SJSA1 (cell line): ENCODE measurements at places on chromosomes 5 and 9.

- DNase-seq = no peak
Measured at GRCh38 chr9:133843751-133844397, 105.7 kb upstream of the SARDH start.

GRCh38 chr5:9869616-9870288 lies 239.6 kb upstream of the TAS2R1 start:
- no peak for DNase-seq

DNA sequence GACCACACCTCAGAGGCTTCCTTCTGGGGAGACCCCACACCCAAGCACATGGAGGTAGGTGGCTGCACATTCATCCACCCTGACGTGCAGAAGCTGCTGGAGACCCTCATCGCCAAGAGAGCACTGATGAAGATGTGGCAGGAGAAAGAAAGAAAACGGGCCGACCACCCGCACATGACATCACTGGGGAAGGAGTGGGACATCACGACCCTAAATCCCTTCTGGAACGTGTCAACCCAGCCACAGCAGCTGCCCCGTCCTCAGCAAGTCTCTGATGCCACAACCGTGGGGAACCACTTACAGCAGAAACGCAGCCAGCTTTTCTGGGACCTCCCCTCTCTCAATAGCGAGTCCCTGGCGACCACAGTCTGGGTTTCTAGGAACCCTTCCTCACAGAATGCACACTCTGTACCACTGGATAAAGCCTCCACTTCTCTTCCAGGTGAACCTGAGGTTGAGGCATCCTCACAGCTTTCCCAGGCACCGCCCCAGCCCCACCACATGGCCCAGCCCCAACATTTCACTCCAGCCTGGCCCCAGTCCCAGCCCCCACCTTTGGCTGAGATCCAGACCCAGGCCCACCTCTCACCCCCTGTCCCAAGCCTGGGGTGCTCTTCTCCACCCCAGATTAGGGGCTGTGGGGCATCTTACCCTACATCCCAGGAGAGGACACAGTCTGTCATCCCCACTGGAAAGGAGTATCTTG lies 3.0 kb downstream of the SPATA31E1 start:
- no peak for DNase-seq

DNA sequence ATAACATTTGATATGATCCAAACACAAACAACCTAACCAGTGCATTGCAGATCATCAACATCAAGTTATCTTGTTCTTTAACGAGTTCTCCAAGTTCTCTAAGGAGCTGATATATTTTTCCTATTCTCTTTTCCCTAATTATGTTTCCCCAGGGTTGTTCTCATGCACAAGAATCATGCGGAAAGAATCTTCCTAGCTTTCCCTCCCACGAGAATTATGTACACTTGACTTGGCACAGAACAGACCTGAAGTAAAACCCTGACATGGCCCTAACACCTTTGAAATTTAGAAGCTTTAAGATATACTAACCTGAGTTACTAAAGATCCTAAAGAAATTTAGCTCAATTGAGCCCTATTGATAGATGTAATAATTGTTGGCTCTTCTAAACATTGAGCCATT lies 110.7 kb upstream of the FST start:
- no peak for DNase-seq

GRCh38 chr5:27216367-27216950 lies 178.1 kb upstream of the CDH9 start:
- no peak for DNase-seq

GRCh38 chr5:69378376-69378775 lies 8.8 kb downstream of the RAD17 start:
- DNase-seq = no peak

DNA sequence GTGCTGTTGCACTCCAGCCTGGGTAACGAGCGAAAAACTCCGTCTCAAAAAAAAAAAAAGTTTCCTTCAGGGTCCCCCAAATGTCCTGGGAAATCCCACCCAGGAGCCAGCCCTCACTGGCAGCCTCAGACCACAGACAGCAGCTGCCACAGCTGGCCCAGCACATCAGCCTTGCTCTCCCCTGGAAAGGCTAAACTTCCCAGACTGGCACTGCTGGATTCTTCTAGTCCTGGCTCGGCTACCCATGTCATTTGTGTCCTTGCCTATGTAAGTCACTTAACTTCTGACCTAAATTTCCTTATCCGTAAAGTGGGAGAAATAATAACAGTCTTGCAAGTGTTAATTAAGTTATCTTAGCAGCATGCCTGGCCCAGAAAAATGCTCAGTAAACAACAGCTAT lies 8.6 kb upstream of the PRRC2B start:
- no peak for DNase-seq

GRCh38 chr5:152869971-152870370 lies 464.9 kb upstream of the NMUR2 start:
- DNase-seq = no peak

GRCh38 chr5:34551911-34552433 lies 104.2 kb upstream of the RAI14 start:
- DNase-seq = no peak

DNA sequence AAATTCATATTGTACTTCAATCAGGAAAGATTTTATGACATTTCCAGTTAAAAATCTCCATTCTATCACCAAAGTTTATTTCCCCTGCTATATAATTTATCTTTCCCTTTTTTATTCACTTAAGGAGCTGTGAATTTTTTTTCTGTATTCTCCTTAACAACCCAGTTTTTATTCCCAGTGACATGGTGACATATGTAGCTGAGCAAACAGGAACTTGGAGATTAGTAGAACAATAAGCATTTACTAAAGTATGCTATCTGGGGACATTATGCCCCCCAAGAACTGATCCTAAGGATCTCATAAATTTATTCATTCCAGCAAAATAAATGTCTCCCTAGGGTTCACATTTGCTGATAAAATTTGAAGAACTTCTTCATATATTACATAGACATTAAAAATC lies 1044.0 kb upstream of the CDH6 start:
- DNase-seq = no peak

DNA sequence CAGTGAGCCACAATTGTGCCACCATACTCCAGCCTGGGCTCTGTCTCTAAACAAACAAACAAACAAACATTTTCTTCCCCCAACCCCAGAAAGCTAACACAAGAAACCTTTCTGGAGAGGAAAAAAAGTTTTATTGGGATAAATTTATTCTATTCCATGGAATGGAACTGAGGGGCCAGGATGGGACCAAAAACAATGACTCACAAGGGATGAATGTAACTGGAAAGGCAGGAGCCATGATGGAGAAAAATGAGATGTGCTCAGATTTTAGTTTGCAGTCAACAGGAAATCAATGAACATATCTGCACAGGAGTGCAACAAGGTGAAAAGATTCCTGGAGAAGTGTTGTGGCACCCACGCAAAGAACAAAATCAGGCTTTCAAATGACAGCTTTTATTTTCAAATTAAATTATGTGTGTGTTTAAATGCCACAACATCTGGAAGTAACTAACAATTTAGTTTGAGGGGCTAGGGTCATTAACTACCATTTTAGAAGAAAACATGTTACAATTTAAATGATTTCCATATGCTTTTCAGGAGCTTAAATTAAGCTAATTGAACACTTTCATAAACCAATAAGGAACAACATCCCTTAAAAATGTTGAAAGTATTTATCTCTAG lies 208.6 kb downstream of the TSSK1B start:
- no peak for DNase-seq

- DNase-seq = peak; percentile 66
Measured at GRCh38 chr9:129166623-129167557, 11.2 kb downstream of the IER5L start.

GRCh38 chr5:69374911-69375446 lies 5.4 kb downstream of the RAD17 start:
- no peak for DNase-seq

DNA sequence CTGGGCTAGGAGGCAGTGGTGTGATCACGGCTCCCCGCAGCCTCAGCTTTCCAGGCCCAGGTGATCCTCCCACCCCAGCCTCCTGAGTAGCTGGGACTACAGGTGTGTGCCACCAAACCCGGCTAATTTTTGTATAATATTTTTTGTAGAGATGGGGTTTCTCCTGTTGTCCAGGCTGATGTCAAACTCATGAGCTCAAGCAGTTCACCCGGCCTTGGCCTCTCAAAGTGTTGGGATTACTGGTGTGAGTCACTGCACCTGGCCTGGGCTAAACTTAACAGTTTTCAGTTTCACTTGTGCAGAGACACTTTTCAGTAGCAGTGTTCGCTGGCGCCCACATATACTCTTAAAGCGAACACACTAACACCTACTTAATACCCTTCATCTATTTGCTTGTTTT lies 205.6 kb upstream of the ZNF608 start:
- no peak for DNase-seq

DNA sequence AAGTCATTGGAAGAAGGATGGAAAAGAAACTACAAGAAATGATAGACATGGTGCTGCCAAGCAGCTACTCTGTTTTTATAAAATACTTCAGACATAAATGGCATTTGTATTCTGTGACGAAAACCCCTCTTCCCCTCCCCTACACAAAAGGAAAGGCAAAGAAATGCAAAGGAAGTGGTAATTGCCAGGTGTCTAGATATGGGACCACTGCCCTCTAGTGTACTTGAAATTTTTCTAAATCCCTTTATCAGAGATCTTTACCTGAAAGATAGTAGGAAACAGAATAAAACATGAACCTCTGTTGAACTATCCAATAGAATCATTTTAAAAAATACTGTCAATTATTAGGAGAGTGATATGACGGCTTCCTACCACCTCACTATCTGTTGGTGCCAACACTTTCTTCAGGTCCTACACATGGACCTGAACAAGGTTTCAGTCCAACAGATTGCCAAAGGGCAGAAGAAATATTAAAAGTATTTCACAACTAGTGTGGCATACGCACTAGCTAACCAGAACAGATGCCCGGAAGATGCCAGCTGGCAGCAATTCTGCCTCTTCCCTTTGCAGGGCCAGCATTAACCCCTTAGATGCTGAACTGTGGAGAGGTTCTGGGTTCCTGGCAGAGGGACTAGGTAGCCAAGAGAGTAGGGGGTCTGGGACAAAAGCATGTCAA lies 104.1 kb downstream of the TSSK1B start:
- DNase-seq = peak; percentile 66

- no peak for DNase-seq
Measured at GRCh38 chr9:98930792-98931191, 12.9 kb upstream of the COL15A1 start.

DNA sequence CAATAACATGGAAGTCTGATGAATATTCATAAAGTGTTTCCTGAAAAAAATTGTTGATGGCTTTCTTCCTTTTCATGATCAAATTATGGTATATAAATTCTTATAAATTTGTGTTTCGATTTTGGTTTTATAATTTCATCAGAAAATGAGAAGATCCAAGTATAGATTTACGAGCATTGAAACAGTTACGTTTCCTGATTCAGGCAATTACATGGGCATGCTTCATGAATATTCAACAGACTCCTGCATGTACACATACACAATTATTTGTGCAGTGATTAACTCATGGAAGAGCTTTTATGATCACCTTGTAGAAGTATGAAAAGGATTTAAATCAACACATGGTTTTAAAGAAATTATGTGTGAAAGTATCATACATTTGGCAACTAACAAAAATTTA lies 136.7 kb downstream of the MPDZ start:
- no peak for DNase-seq

- DNase-seq = no peak
Measured at GRCh38 chr5:173733021-173733420, 116.6 kb upstream of the BOD1 start.

- no peak for DNase-seq
Measured at GRCh38 chr5:171863935-171864334, 78.3 kb downstream of the SMIM23 start.

GRCh38 chr5:120767178-120767820 lies 303.2 kb downstream of the PRR16 start:
- no peak for DNase-seq

GRCh38 chr9:69036309-69036708 lies 757 bp downstream of the FXN start:
- DNase-seq = no peak

DNA sequence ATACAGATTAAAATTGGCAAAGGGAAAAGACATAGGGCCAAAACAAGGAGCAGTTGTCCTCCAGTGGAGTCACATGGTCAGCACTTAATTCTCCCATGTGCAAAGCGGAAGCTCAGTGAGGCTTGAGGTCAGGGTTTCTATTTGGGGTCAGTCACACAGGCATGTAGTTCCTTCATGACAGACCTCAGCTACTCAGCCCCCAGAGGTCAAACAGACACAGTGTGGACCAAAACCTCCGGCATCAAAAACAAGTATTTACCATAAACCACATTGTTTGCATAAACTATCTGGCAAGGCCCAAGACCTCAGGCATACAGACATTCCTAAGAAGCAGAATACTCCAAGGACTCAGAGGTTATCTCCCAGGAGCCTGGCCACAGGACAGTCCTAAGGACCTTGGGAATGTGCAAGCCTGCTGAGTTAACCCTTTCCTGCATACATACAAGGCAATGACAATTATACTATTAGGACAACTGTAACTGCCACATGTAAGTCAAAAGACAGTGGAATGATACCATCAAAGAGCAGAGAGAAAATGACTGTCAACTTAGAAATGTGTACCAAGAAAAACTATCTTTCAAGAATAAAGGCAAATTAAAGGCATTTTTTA lies 28.7 kb upstream of the FNIP1 start:
- no peak for DNase-seq

DNA sequence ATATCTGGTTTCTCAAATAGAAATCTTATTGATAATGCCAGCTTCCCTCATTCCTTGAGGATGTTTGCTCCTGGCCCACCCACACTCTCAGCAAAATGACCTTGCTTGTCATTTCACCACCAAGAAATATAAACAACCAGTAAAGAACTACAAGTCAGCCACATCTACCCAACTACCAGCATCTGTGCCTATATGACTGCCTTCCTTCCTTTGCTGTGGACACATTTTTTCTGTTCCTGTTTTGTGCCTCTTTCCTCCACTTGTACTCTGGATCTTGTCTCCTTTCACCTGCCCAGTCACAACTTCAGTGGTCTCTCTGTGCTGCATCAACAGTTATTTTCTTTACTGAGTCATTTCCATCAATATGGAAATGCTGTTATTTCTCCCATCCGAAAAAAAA lies 20.3 kb downstream of the KIF2A start:
- DNase-seq = no peak

DNA sequence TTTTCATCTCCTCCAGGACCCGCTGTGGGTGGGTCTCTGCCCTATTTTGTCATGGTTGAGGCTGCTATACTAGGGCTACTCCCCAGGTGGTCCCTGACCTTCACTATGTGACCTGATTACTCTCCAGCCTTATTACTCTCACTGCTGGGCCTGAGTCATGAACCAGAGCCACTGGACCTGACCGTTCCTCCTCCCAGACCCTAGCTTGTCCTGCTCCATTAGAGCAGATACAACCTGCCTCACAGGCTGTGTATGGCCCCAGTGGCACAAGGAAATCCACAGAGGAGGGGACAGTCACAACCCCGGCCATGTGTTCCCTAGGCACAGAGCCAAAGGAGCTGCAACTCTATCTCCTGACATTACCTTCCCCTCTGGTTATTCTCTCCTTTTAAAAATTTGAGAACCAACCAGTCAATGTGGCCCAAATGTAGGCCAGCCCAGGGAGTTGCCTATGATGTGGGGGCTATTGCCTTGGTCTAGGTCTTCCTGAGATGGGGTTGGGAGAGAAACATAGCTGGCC lies 96.0 kb upstream of the FSTL4 start:
- no peak for DNase-seq

- DNase-seq = no peak
Measured at GRCh38 chr9:101232405-101232977, 152.3 kb downstream of the BAAT start.
